Activated naive CD4-positive, alpha-beta T cell (primary cell): ENCODE measurements at places on chromosomes 1 and 21.

DNA sequence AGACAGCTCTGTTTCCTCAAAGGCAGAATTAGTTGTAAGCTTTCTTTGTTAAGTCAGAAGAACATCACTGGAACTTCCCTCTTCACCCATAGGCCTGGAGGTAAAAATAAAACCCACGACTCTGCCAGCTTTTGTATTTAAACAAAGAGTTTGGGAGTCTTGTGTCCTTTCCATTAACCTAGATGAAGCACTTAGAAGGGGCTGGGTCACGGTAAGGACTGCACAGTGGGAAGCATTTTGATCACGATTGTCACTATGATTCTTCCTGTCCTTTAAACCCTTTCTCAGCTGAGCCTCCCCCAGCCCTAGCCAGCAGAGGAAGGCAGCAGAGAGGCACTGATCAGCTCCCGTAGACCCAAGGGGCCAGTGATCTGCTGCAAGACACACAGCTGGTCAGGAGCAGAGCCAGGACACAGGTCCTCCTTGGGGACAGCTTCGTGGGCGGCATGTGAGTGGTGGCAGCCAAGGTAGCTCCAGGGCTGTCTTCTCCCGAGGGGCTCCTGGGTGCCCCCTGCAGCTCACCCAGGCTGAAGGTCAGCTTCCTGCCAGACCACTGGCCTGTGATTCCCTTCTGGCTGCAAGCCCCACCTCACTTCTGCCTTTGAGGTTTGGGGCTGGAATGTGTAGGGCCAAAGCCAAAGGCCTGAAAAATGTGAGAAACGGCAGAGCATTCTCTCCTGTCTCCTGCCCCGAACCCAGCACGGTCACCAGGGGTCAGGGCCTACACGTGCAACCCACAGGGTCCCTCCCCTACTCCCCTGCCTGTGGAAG, 4.0 kb upstream of the LAPTM5 start:
- no peak for DNase-seq

DNA sequence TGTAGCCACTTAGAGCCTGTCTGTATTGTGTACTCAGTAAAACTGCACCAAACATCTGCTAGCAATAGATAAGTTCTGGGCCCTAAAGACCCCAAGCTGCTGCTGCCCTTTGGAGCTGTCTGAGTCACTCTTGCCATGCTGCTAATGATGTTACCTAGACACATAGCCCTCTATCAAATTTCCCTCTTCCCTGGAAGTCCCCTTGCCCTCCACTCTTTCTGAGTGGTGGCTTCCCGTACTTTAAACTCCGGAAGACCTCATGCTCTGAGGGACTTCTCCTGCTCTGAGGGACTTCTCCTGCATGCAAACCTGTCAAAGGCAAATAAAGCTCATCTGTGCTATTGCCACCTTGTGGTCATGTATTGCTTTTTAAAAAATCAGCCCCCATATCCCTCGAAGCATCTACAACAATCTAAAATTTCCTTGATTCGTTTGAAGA, 34.0 kb downstream of the FH start:
- DNase-seq, result no peak

DNA sequence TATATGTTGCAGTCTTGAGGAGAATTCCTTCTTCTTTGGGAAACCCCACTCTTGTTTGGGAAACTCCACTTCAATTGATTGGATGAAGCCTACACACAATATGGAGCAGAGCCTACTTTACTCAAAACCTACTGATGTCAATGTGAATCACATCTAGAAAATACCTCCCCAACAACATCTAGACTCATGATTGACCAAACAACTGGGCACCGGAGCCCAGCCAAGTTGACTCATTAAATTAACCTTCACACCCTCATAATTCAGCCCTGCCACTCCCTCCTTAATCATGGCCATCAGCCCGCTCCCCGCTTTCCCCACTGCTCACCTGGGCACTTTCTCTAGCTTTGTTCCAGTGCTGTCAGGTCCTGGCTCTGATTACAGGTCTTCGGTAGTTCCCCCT, 208.1 kb upstream of the MAP1LC3C start:
- no peak for DNase-seq

- no peak for DNase-seq
Measured at GRCh38 chr1:230167419-230167852, 100.4 kb downstream of the GALNT2 start.

DNA sequence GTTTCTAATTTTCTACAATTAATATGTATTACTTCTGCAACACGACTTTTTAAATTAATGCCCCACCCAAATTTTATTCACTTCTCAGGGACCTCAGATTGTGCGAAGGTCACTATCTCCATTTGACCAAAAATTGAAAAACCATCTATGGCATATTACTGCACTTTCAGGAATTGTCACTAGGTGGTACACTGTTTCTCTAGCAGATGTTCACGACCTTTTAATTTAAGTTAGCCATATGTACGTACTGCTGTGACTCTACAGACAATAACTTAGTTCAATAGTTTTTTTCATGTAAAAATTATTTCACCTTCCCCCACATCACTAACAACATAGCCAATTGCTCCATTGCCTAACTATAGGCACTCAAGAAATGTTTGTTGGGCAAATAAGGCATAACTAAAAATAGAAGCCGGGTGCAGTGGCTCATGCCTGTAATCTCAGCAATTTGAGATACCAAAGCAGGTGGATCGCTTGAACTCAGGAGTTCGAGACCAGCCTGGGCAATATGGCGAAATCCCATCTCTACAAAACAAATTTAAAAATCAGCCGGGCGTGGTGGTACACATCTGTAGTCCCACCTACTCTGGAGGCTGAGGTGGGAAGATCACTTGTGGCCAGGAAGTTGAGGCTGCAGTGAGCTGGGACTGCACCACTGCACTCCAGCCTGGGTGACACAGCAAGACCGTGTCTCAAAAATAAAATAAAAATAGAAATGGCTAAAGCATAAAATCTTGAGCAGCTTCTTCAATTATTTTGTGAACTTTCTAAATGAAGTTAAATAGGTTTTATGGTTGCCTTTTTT, 75.7 kb upstream of the PKN2 start:
- no peak for DNase-seq
